Esophagus squamous epithelium (tissue), 5 donors: ENCODE measurements at places on chromosomes 12 and 14.

GRCh38 chr14:104594310-104595046 is 10.1 kb downstream of the TMEM179 start:
- no peak for DNase-seq

DNA sequence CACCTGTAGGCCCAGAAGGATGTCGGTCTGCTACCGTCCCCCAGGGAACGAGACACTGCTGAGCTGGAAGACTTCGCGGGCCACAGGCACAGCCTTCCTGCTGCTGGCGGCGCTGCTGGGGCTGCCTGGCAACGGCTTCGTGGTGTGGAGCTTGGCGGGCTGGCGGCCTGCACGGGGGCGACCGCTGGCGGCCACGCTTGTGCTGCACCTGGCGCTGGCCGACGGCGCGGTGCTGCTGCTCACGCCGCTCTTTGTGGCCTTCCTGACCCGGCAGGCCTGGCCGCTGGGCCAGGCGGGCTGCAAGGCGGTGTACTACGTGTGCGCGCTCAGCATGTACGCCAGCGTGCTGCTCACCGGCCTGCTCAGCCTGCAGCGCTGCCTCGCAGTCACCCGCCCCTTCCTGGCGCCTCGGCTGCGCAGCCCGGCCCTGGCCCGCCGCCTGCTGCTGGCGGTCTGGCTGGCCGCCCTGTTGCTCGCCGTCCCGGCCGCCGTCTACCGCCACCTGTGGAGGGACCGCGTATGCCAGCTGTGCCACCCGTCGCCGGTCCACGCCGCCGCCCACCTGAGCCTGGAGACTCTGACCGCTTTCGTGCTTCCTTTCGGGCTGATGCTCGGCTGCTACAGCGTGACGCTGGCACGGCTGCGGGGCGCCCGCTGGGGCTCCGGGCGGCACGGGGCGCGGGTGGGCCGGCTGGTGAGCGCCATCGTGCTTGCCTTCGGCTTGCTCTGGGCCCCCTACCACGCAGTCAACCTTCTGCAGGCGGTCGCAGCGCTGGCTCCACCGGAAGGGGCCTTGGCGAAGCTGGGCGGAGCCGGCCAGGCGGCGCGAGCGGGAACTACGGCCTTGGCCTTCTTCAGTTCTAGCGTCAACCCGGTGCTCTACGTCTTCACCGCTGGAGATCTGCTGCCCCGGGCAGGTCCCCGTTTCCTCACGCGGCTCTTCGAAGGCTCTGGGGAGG is at the start of gene LTB4R:
TSS of gene LTB4R (plus strand) at position 857 of the 959 bp plus-strand sequence. CDS start 4,150 bp downstream, outside the sequence.
- DNase-seq, result no peak

DNA sequence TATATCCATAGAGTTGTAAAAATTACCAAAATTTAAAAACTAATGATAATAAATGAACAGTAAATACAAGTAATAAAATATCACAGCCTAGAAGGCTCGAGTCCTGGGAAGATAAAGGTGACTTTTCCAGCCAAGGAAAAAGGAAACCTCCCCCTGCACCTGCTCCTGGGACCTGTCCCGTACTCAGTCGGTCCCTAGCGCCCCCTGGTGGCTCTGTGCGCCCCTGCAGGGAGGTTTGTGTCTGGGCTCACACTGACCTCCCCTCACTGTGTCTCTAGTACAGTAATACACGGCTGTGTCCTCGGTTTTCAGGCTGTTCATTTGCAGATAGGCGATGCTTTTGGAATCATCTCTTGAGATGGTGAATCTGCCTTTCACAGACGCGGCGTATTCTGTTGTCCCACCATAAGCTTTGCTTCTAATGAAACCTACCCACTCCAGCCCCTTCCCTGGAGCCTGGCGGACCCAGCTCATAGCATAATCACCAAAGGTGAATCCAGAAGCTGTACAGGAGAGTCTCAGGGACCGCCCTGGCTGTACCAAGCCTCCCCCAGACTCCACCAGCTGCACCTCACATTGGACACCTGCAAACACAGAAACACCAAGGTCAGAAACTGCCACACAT is 1030.4 kb downstream of the TMEM121 start:
- DNase-seq, result no peak

- DNase-seq, result no peak
Measured at GRCh38 chr14:81415781-81416180, 15.7 kb upstream of the STON2 start.

DNA sequence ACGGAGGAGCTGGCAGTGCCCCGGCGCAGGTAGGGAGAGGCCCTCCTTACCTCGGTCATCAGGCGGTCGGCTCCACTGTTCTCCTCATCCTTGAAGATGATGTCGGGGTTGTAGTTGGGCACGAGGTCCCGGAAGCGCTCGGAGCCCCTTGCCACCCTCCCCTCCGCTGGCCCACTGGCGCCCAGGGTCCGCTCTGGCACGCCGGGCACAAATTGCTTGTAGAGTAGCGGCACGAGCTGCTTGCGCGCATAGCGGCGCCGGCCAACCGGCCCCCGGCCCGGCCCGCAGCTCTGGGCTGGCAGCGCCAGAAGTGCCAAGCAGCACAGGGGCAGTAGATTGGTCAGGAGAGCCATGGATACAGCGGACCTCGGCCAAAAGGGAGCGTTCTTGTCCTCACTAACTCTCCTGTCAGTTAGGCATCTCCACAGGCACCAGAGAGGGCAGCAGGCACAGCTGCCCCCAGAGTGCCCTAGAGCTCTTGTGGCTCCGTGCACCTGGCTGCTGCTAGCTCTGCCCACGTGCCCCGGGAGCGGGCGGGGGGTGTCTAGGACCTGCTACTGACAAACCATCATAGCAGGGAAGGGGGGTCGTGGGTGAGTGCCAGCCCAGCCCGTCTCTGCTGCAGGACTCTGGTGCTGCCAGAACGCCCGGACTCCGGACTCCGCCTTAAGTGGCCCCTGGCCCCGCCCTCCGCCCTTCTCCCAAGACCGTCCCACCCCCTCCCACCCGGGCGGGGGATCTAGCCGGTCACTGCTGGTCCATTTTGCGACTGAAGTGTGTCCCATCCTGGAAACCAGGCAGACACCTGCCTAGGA is at the start of gene DHH:
TSS of gene DHH (minus strand) at position 642 of the 815 bp plus-strand sequence. CDS start at position 353, 289 bp downstream.
- no peak for DNase-seq
